ENCODE measurements at places on chromosomes 12 and 14.

GRCh38 chr12:47610686-47611252, 95.1 kb downstream of the RPAP3 start:
- no peak for DNase-seq

- DNase-seq = no peak
These were observed 220.7 kb downstream of the NOVA1 start for GRCh38 chr14:26377150-26377549.

GRCh38 chr14:83847102-83847501, 1682.8 kb upstream of the FLRT2 start:
- no peak for DNase-seq

GRCh38 chr12:70045514-70045913, 197.7 kb upstream of the CNOT2 start:
- no peak for DNase-seq

- no peak for DNase-seq
These were observed 196.4 kb upstream of the FOXN3 start for GRCh38 chr14:89613260-89614008.

All from G401 (cell line).